ENCODE measurements at places on chromosomes 5 and 9.

DNA sequence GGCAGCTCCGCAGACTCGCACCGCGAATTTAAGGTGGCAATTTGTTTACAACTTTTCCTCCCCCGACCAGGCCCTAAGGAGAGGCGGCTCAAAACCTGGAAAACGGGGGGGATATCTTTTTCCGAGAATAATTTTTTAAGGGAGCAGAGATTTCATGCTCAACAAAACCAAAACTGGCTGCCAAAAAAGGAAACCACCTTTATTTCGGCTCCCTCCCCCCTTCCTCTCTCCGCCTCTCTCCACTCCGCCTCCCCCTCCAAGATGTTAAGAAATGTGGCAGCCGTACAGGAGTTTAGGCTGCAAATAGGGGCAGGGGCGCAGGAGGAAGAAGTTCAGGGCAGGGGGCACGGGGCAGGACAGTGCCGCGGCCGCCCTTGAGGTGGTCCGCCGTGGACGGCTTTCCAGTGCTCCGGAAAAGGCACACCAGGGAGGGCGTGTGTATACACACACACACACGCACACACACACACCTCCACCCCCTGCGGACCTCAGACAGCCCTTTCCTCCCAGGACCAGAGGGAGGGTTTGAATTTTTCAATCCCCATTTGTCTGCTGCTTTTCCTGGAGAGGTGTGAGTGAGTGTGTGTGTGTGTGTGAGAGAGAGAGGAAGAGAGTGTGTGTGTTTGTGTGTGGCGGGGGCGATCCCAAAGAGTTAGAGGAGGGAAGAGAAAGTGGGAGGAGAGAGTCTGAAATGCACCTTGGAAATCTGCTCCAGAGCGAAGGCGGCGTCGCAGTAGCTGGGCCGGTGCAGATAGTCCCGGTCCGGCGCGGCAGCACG, 9.1 kb downstream of the PTCH1 start:
- peak; percentile 15 for DNase-seq

DNA sequence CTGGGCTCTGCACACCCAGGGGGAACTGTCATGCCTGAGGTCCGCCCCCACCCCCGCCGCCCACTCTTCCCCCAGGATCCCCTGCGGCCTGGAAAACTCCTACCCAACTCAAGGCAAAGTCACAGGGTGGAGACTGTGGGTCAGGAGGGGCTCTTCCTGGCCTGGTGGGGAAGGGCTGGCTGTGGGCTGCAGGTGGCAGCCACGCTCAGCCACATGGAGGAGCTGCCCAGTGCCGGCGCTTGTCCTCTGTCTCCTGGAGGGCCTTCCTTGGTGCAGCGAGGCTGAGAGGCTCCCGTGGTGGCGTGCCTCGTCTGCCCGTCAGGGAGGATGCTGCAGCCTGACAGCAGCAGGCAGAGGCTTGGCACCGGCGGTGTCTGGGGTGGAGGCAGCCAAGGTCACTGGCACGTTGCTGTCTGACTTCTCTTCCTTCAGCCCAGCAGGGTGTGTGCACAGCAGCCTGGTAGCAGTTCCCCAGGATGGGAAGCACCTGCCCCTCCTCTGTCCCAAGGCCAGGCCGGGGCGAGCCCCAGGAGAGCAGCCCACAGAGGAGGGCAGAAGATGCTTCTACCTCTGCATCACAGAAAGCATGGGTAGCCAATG, 78.1 kb downstream of the ADAMTS2 start:
- DNase-seq: no peak

GRCh38 chr9:23590276-23591000, 235.6 kb downstream of the ELAVL2 start:
- DNase-seq: no peak

DNA sequence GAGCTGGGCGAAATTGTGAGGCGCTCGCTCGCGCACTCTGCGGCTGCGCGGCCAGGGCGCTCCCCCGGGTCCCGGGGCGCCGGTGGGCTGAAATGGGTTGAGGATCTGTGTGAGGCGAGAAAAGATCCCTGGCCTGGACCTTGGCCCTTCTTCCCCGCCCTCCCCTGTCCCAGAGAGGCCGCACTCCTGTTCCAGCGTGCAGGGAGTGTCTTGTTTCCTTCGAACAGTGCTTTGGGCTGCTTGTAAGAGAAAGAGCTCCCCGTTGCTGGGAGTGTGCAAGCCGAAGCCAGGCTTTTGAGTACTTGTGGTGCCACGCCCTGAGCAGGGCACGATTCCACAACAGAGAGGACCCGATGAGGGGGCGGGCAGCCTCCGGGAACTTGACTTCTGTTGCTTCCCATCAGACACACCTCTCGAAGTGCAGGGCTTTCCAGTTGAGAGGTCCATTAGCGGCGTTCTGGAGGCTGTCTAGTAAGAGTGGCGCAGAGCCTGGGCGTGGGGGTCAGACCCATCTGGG, 535 bp downstream of the DOLPP1 start:
- DNase-seq: no peak

GRCh38 chr9:13674926-13675637, 395.6 kb upstream of the MPDZ start:
- no peak for DNase-seq

- DNase-seq: peak; percentile 95
Observed at GRCh38 chr5:132473019-132473531, 17.5 kb downstream of the IRF1 start.

DNA sequence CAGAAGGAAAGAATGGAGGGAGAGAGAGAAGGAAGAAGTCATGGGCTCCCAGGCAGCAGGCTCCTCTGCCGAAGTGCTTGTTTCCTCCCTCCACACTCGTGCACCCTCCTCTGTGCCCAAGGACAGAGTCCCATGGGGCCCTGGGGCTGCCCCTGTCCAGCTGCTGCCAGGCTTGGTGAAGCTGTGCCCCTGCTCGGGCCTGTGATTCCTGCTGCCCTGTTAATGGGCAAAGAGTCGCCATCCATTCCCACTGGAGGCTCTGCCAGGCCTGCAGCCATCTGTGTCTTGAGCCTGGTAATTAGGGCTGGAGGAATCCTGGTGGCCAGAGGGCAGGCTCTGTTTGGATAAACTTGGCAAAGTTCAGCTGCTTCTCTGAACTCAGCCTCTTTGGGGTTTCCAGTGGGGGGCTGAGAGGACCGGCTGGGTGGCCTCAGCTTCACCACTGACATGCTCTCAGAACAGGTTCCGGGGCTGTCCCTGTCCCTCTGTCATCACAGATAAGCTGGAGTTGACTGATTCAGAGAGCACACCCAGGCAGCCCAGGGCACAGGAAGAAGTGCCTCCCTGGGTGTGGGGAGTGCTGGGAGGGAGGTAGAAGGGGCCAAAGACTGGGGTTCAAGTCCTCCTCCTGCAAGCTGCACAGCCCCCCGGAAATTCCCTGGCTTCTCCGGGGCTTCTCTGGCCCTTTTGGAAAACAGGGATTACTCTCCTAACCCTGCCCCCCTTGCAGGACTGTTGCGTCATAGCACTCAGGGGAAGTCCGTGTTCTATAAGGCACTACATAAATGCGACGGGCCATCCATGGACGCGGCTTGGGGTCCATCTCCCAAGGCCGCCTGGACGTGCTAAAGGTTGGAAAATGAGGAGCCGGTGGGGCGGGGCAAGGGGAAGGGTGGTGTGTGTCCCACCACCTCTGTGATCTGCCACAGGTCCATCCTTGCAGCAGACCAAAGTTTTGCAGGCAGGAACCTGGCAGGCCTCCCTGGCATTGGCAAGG, 154.8 kb downstream of the PAX5 start:
- DNase-seq: no peak

- no peak for DNase-seq
Observed at GRCh38 chr5:139872052-139872766, 76.6 kb downstream of the PSD2 start.

- no peak for DNase-seq
Observed at GRCh38 chr5:116488356-116489041, 86.1 kb downstream of the SEMA6A start.

DNA sequence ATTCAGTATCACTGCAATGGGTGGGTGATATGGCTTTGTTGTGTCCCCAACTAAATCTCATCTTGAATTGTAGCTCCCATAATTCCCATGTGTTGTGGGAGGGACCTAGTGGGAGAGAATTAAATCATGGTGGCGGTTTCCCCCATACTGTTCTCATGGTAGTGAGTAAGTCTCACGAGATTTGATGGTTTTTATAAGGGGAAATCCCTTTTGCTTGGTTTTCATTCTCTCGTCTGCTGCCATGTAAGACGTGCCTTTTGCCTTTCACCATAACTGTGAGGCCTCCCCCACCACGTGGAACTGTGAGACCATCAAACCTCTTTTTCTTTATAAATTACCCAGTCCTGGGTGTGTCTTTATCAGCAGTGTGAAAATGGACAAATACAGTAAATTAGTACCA, 9.5 kb upstream of the NANS start:
- DNase-seq: no peak

DNA sequence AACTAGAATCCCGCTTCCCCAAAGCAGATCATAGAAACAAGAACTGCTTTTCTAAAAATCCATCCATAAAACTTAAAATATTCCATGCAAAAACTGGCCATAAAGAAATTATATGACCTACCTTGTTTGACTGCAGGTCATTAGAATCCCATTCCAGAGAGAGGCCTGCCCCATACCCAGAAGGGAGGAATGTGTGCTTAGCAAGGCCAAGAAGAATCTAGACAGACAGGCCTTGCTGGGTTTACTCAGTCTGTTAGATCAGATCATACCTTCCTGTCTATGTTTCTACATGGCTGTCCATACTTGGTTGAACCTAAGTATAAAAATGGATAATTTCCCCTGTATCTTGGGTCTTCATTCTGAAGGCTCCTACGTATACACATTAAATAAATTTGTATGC, 358.8 kb upstream of the TRPC7 start:
- no peak for DNase-seq

GRCh38 chr5:173282916-173283315, 45.3 kb downstream of the STC2 start:
- DNase-seq: no peak

GRCh38 chr9:24698881-24699518, 153.3 kb upstream of the IZUMO3 start:
- no peak for DNase-seq

GRCh38 chr5:17443333-17444130, 54.5 kb upstream of the TAF11L2 start:
- peak; percentile 16 for DNase-seq

Data from CD4-positive, alpha-beta T cell treated with Interferon gamma for 1 hour (primary cell).